Progenitor cell of endocrine pancreas (in vitro differentiated cells): ENCODE measurements at places on chromosomes 4 and X. TPM values are rescaled to one million over a fixed set of nuclear protein-coding genes. Genes with fewer than 3 reads are reported as not detected.

DNA sequence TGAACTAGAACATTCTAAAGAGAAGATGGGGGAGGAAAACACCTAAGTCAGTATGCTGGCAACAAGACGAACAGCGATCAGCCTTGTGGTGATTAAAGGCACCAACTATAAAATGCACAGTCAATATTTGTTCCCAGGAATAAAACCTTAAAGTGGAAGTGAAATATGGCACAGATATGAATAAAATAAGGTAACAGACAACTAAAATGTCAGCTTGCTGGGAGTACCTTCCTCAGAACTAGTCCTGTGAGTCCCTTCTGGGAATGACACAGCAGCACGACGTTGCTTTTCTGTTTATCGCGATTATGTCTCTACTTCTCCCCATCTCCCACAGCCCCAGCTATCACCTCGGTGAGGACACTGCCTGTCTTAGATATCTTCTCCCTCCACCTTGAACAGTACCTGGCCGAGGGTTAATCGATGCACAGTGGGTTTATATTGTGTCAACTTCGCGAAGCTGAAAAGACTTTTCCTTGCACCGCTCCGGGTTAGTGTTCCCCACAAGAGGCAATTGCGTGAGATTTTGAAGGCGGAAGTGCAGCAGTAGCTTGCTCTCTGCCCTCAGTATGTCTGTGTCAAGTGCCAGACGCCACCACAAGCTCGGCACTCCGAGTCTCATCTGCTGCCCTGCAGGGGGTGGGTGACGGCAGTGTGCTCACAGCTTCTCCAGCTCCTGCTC is 17.4 kb downstream of the MTNR1A start:
- no peak for DNase-seq

- DNase-seq, result no peak
Measured at GRCh38 chr4:13201241-13201640, 282.9 kb downstream of the RAB28 start.

TIGD2 gene
- 9.2 and 9.8 TPM in 2 replicates for total RNA-seq

GRCh38 chr4:22196551-22196950 is 248.0 kb upstream of the KCNIP4 start:
- DNase-seq, result no peak

ATP1B4 gene
- total RNA-seq, result not detected in 2 replicates

GRCh38 chrX:96389281-96390047 is 295.2 kb upstream of the DIAPH2 start:
- DNase-seq, result no peak

GRCh38 chr4:176762661-176763308 is 29.9 kb downstream of the VEGFC start:
- DNase-seq, result no peak

DNA sequence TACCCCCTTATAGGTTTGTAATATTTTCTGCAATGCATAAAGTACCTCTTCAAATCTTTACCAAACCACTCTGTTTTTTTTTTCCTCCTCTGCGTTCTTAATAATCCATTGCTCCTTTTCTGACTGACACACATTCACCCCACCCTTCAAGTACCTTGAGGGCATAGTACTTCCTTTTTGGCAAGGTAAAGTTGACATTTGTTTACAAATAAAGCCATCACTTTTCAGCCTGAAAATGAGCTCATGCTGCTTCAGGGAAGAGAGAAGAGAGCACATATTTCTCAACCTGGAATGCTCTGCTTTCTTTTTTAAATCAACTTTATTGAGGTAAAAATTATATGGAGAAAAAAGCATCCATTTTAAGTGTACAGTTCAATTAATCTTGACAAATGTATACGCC is 113.9 kb downstream of the AGTR2 start:
- DNase-seq, result no peak

CCNB3 gene
- total RNA-seq, result 0.34 and 0.75 TPM in 2 replicates

GRCh38 chr4:45472490-45472889 is 651.4 kb downstream of the GABRG1 start:
- no peak for DNase-seq

DNA sequence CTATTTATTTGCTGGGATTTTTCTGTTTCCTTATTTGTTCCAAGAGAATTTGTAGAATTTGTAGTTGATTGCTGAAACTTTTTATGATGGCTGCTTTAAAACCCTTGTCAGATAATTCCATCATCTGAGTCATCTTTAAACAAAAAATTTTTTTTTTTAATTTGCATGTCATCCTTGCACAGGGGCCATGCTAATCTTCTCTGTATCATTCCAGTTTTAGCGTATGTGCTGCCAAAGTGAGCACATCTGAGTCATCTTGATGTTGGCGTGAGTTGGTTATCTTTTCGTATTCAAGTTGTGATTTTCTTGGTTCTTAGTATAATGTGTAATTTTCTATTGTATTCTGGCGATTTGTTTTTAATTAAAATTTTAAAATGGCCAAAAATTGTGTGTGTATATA is 18.7 kb upstream of the ZNF157 start:
- no peak for DNase-seq

DNA sequence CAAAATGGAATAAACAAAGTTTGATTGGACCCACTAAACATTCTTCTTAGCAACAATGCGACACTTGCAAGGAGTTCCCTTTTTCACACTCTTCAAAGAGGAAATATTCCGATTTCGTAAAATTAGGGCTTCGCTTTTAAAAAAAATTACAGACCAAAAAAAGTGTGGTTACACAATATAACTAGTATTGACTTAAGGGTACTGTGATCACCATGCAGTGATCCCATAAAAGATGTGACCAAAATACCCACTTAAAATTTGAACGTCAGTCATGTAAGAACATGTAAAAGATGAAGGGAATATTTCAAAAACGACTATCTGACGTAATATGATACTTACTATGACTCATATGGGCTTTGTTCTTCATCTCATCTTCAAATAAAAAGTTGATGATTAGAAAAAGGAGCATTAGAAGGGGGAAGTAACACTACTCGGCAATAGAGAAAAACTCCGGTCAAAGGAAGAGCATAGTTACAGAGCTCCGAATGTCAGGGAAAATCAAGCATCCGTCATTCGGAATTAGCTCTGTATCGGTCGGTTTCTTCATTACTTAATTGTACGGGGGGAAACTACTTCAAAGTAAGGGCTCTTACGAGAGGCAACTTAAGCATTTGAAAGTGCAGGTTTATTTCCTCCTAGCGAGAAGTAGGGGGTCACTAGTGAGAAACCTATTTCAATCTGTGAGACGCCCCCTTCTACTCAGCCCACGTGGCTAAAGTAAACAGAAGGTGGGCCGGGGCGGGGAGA is 1.3 kb upstream of the TET2 start:
- no peak for DNase-seq

- DNase-seq, result no peak
Measured at GRCh38 chrX:23838953-23839352, 56.0 kb downstream of the SAT1 start.

GRCh38 chr4:186240848-186241491 is 13.7 kb downstream of the KLKB1 start:
- no peak for DNase-seq

GRCh38 chr4:156475322-156475721 is 496.3 kb downstream of the PDGFC start:
- DNase-seq, result no peak

DNA sequence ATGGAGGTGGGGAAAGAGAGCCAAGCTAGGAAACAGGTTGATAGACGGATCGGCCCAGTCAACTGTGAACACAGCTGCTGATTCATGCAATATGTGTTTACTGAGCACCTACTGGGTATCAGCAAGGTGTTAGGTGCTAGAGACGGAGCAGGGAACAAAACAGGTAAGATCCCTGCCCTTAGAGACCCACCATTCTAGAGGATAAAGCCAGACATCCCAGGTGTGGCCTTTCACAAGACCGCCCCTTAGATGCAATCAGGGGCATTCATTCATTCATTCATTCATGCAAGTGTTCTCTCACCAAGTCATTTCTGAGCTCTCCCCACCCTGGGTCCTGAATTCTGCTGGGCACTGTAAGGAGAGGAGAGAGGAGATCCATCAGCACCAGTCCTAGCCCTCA is 20.2 kb upstream of the MTM1 start:
- DNase-seq, result no peak

GRCh38 chrX:111095974-111096895 is at the start of gene PAK3:
TSS of gene PAK3 (plus strand) at chrX:111096191. CDS start at chrX:111123104, 26,913 bp downstream.
- DNase-seq, result peak; percentile 47

- DNase-seq, result no peak
Measured at GRCh38 chrX:16137416-16138107, 14.2 kb downstream of the GRPR start.

GRCh38 chr4:109083911-109084310 is 218.5 kb downstream of the COL25A1 start:
- DNase-seq, result no peak

DNA sequence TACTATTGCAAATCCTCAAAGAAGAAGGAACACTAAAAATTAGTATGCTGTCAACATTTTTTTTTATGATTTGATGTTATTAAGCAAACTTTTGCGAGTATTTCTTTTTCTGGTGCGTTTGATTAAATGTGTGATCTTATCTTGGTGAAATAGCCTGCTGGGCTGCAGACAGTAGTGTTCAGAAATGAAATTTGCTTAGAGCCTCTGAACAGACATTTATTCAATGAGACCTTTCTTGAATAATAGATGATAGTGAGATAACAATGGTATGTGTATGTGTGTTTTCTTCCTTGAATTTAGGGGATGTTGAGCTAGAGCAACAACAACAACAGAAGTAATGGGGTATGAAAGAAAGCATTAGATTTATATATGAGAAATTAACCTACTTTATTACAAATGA is 12.7 kb downstream of the ADGRL3 start:
- DNase-seq, result no peak

SLC34A2 gene
- total RNA-seq, result 1.1 and 2.2 TPM in 2 replicates

SSX1 gene
- not detected in 2 replicates for total RNA-seq

- no peak for DNase-seq
Measured at GRCh38 chr4:17385403-17385802, 126.5 kb downstream of the QDPR start.

GRCh38 chrX:124212622-124213021 is 119.8 kb upstream of the TEX13D start:
- no peak for DNase-seq

CSAG1 gene
- not detected in 2 replicates for total RNA-seq

DNA sequence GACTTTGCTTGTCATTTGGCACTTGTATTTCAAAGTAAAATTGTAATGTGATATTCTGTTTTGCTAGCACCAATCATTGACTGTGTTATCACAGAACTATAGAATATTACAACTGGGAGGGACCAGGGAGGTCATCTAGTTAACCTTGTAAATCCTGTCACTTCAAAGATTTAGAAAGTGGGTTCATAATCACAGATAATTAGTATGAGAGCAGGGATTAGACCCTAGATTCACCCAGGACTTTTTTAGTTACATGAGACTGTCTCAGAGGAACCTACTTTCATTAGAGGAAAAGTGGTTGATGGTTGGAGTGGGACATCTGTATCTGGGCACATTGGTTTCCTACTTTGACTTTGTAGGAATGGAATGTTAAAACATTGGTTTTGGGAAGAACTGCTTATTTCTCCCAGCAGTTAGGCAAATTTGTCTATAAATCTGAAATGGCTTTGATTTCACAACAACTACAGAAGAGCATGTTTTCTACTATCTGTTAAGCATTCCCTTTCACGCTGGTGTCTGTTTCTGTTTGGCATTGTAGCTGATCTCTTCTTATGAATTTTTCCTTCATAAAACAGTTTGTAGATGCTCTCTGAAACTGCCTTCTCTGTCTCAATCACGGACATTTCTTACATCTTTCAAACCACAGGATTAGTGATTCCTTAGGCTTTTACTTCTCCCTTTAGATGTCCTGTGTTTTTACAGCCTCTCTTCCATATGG is 144.1 kb downstream of the DIPK2B start:
- DNase-seq, result no peak

DNA sequence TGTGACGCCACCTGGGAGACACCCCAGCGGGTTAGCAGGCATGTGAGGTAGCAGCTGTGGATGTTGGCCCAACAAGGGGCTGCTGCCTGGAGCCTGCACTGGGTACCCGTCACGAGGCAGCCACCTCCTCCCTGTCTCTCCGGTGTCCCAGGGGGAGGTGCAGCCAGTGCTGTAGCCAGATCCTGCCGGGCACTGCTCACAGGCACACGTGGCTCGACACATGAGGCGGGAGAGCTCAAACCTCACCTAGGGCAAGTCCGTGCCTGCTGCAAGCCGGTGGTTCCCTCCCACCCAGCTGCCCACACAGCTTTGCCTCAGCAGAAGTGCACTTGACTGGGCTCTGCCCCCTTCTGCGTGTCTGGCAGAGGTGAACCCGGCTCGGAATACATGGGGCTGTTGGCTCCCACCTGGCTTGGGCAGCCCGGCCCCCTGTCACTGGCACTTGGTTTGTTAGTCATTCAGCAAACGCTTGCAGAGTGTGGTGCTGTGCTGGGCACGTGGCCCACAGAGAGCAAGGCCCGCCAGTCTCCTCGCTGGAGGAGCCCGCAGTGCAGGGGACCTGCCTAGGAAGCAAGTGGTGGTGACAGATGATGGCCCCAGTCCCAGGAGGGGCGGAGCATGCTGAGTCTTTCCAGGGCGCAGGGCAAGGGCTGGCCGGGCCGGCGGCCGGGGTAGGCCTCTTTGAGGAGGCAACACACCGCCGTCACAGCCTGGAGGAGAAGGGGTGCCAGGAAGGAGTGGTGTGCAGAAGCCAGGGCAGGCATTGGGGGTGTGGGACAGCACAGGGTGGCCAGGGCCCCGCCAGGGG is 10.1 kb upstream of the SH3TC1 start:
- no peak for DNase-seq

MOSPD2 gene
- total RNA-seq, result 8.4 and 10.1 TPM in 2 replicates

DNA sequence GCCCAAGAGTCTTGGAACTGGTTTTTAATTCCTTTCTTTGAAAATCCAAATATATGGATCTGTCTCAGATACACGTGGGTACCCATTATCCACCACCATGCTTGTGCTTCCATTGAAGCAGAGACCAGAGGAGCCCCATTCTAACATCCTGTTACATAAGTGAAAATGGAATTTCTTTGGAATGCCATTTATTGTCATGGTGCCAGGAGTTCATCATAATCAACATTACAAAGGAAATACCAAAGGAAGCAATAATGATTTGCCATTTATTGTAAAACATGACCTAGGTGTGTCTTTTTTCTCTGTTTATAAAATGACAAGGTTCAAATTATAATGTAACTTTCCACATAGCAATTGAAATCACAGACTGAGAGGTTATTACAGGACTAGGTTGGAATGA is 61.7 kb downstream of the PALLD start:
- no peak for DNase-seq

GATA1 gene
- total RNA-seq, result not detected in 2 replicates

DNA sequence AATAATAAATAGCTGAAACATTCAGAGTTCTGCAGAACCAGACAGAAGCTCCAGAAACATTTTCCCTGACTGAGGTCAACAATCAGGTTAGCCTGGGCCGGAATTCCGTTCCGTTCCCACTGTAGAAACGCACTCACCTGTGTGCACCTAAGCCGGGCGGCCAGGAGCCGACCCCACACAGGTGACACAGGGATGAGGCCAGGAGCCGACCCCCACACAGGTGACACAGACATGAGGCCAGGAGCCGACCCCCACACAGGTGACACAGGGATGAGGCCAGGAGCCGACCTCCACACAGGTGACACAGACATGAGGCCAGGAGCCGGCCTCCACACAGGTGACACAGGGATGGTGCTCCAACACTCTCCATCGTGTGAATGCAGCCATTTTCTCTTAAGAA is 21.9 kb downstream of the FAT1 start:
- no peak for DNase-seq

GRCh38 chr4:77360451-77360850 is 203.4 kb downstream of the CCNG2 start:
- DNase-seq, result no peak
